ENCODE measurements at places on chromosomes 12 and 14.

GRCh38 chr12:23399402-23399933, 550.0 kb downstream of the SOX5 start:
- no peak for DNase-seq

DNA sequence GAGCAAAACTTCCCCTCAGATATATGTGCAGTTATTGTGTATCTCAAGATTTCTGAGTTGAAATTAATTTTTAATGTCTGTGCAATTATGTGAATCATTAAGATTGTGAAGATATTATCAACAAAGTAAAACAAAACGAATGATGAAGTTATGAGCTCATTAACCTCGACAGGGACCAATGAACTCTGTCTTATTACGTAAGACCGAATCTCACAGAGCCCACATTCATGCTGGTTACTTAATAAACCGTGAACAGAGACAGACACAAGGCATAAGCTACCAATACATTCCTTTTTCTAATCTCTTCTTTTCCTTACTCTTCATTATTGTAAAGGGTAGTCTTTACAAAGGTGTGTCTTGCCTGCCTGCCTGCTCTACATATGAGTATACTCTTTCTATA, 568.7 kb downstream of the RPS29 start:
- no peak for DNase-seq

DNA sequence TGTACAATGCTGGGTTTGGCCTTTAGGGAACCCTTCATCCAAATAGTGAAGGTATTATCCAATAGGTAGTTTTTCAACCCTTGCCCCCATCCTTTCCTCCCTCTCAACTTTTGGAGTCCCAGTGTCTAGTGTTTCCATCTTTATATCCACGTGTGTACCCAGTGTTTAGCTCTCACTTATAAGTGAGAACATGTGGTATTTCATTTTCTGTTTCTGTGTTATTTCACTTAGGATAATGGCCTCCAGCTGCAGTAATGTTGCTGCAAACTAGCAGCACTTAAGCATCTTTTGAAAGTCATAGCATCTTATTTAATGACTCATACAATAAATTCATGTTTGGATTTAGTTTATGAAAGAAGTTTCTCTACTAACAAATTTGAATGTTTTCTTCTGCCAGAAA, 442.5 kb downstream of the NELL2 start:
- no peak for DNase-seq

- peak; percentile 18 for DNase-seq
Measured at GRCh38 chr12:123602651-123603195, 824 bp downstream of the DDX55 start.

DNA sequence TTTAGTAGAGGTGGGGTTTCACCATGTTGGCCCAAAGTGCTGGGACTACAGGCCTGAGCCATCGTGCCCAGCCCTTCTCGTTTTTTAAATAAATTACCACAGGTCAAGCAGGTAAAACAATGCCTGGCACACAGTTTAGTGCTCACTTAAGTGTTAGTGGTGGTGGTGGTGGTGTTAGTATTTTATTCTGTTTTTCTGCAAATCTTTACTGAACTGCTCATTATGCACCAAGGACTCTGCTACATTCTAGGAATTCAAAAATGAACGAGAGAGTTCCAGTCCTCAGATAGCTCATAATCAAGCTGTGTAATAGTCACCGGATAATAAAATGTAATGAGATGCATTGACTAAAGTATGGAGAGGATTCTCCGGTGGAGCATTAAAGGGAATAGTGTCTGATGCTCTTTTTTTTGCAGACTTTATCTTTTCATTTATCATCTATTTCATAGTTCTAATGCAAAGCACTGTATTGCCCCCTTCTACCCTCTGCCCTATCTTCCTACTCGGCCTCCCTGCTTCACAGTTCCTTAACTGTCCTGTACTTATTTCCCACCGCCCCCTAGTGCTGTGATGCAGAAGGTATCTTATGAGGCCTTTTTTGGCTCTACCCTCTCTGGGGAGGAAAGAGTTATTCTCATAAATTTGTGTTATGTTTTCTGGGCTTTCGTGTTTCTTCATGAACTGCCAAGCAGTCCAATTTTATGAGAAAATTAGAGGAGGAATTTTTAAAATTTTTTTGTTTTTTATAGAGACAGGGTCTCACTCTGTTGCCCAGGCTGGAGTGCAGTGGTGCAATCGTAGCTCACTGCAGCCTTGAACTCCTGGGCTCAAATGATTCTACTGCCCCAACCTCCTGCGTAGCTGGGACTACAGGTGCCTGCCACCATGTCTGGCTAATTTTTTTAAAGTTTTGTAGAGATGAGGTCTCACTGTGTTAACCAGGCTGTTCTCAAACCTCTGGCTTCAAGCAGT, 1.0 kb downstream of the ITFG2 start:
- peak; percentile 73 for DNase-seq

- peak; percentile 90 for DNase-seq
Measured at GRCh38 chr14:75242546-75243273, 35.9 kb upstream of the FOS start.

GRCh38 chr14:45258805-45259204, 5.8 kb upstream of the MIS18BP1 start:
- no peak for DNase-seq

- no peak for DNase-seq
Measured at GRCh38 chr12:50634379-50634778, 129.5 kb upstream of the ATF1 start.

DNA sequence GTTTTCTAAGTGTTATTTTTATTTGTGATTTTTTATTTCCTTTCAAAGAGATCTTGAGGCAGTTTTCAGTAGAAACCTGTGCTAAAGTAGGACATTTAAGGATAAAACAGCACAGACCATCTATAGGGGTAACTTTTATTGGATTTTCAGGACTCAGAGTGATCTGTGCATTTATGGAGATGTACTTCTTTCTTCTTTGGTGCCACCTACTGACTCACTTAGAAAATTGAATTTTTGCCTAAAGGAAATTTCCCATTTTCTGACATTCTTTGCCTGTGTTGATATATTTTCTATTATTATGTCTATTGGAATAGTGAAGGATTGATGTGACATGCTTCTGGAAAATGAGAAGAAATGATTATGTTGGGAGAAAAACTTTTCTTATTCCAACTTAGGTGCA, 113.0 kb downstream of the UNC79 start:
- peak; percentile 16 for DNase-seq

- DNase-seq, result no peak
Measured at GRCh38 chr12:112330706-112331105, 51.5 kb downstream of the HECTD4 start.

DNA sequence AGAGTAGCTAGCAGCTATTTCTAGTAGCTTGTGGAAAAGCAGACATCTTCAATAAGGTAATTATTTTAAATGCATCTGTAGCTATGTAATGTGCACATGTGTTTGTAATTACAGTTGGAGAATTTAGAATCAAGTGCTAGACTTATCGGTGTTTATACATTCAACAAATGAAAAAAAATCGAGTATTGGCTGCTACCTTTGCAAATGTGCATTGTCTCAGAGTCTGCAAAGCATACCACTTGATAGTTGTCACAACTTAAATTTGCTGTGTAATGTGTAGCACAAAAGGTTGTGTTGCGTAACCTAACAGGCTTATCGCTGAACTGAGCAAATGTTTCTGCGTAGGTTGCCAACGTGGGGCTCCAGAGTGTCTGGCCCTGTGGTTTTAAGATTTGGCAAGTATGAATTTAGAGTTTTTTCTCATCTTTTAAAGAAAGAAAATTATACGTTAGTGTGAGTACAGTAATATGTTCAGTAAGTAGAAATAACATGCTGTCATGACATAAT, 44.3 kb downstream of the TMTC2 start:
- no peak for DNase-seq

GRCh38 chr14:101961011-101961721, 3.2 kb upstream of the DYNC1H1 start:
- peak; percentile 77 for DNase-seq

DNA sequence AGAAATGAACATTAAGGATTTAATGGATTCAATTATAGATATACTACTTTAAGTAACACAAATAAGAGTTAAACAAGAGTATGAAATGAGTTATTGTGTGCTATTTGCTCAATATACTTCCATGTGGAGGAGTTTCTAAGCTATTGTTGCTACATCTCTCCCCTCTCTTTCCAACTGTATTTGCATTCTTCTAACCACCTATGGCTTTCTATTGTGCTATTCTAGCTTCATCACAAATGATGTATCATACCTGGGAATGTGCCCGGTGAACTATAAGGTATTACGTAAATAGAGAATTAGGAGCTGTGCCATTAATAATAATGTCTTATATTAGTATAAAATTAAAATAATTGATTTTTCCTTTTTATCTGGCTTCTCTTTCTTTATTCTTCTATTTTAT, 87.1 kb upstream of the PLEKHG7 start:
- no peak for DNase-seq

DNA sequence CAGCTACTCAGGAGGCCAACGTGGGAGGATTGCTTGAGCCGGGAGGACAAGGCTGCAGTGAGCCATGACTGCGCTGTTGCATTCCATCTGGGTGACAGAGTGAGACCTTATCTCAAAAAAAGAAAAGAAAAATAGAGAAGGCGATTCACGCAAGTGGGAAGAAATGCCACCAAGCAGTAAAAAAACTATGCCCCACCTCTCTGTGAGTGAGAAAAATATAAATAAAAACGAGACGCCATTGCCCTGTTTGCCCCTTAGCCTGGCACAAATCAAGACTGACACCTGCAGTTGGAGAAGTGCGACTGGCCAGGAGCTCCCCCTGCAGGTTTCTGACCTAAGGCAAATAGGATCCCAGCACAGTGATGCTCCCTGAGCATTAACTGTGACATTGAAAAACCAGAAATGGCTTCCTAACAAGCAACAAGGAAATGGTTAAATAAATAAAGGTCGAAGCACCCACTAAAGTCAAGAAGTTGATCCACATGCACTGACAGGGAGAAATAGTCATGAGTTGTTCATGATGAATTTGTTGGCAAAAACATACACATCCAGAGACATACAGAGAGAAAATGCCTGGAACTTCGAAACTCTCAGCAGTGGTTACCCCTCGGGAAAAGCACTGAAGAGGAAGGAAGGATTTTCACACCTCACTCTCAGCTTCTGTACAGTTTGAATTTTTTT, 21.1 kb downstream of the GSC start:
- DNase-seq, result no peak

- DNase-seq, result no peak
Measured at GRCh38 chr12:69471667-69472385, 1.6 kb downstream of the FRS2 start.

GRCh38 chr12:31923063-31923412, 36.2 kb upstream of the RESF1 start:
- DNase-seq, result no peak

DNA sequence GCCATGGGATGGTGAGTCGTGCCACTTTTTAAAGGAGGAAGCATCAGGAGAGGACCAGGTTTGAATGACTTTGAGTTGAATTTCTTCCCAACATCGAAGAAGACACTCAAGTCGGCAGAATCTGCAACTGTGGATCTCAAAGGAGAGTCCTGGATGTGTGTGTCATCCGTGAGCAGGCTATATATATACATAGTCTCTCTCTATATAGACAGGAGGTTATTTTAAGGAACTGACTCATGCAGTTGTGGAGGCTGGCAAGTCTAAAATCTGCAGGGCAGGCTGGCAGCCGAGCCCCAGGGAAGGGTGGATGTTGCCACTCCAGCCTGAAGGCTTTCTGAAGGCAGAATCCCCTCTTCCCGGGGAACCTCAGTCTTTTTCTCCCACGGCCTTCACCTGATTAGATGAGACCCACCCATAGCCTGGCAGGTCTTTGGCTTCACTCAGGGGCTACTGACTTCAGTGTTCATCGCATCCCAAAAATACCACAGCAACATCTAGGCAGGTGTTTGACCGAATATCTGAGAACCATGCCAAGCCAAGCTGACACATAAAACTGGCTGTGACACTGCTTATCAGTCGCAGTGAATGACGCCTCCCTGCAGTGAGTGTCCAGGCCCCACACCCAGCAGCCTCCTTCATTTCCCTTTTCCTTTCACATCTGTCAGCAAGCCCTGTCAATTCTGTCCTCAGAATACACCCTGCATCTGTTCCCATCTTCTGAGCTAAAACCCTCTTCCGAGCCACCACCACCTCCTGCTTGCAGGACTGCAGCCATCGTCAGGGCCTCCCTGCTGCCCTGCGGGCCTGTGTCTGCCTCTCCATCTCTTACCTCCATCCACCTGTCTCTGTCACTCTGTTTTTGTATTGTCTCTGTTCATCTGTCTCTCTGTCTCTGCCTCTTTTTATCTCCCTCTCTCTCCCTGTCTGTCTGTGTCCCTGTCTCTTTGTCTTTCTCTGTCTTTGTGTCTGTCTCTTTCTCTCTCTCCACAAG, 54.0 kb downstream of the ZNF664 start:
- peak; percentile 42 for DNase-seq

DNA sequence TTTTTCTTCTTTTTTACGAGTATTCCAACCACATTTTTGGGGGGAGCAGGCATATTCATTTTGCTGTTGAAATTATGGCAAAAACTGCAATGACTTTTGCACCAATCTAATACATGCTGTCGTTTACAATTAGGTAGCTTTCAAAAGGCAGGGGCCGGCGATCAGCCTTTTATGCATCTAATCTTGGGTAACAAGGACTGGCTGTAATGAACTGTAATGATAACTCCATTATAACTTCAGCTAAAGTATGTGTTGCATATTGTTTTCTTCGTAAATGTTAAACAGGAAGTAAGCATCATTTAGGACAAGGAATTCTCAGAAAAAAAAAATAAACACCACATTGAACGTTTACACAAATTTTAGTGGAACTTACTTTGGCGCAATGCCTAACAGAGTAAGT, 30.3 kb upstream of the KLRF1 start:
- DNase-seq, result no peak

DNA sequence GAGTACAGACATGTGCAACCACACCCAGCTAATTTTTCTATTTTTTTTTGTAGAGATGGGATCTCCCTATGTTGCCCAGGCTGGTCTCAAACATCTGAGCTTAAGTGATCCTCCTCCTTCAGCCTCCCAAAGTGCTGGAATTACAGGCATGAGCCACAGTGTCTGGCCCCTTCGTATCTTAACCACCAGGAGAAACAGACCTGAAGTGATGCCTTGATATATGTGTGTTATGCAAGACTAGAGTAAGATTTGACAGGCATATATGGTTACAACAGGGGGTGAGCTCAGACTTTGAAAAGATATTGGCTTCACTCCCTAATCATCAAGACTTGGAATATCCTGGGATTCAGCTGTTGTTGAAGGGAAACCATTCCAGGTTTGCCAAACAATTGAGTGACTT, 10.7 kb upstream of the GALNT6 start:
- DNase-seq, result no peak

DNA sequence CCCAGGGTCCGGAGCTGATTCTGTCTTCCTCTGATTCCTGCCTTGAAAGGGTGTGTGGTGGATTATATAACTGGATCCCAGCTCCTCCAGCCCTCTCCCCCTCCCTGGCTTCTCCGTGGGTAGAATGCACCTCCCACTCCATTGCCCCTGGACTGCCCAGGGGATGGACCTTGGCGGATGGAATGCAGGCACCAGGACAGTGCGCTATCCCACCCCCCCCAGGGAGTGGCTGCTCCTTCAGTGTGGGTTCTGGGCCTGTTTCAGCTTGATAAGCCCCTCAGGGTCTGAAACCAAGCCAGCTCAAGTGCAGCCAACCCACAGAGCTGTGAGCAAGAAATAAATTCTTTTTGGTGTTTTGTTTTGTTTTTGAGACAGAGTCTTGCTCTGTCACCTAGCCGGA, 112.4 kb upstream of the TMEM132D start:
- DNase-seq, result no peak
